Hematopoietic multipotent progenitor cell treated with erythropoietin and hydrocortisone succinate and interleukin-3 and kit ligand, for 8 days (in vitro differentiated cells): ENCODE measurements at places on chromosomes 7 and 10.

- DNase-seq = peak; percentile 72
Observed at GRCh38 chr7:87370660-87371180, 25.3 kb downstream of the CROT start.

DNA sequence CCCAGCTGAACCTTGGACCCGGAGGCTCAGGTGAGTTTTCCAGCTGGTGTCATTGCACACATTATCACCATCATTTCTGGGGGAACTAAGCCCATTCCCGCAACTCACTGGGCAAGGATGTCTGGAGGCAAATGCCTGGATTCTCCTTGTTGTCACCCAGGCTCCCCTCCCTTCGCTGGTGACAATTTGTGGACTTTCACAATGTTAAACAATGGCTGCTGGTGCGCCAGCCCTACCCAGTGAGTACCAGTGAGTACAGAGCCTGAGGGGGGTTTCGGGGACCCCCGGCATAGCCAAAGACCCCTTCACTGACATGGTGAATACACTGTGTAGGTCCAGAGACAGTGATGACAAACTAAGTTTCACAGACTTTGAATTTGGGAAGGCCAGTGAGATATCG lies 189.2 kb downstream of the ADARB2 start:
- DNase-seq = no peak

GRCh38 chr7:128777156-128778123 lies 1.8 kb upstream of the OPN1SW start:
- peak; percentile 31 for DNase-seq

DNA sequence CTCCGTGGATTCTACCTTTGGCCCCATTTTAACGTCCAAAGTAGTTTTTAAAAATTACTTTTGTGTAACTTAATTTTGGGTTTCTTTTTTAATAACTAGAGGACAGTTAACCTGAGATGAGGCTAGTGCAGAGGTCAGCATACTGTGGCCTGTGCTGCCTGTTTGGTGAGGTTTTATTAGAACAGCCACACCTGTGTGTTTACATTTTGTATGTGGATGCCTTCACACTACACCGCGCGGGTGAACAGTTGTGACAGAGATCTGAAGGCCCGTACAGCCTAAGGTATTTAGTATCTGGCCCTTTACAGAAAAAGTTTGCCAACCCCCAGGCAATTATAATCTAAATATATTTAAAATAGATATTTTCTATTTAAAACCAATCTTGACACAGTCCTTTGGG lies 46.9 kb downstream of the STK17A start:
- DNase-seq = no peak

DNA sequence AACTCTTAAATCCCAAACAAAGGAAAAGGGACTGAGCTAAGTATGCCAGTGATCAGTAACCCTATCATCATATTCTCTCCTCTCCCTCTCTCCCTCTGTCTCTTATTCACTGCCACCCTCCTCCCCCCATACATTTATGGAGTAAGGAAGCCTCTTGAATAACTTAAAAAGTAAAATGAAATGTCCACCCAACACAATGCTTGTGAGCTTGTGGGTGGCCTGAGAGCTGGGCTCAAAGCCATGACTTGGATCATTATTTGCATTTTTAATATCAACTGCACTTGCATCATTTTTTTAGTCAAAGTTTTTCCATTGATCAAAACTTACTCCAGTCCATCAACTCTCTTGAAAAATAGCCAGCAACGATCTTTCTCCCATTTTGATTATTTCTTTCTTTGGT lies 46.8 kb downstream of the FAM107B start:
- DNase-seq = no peak

DNA sequence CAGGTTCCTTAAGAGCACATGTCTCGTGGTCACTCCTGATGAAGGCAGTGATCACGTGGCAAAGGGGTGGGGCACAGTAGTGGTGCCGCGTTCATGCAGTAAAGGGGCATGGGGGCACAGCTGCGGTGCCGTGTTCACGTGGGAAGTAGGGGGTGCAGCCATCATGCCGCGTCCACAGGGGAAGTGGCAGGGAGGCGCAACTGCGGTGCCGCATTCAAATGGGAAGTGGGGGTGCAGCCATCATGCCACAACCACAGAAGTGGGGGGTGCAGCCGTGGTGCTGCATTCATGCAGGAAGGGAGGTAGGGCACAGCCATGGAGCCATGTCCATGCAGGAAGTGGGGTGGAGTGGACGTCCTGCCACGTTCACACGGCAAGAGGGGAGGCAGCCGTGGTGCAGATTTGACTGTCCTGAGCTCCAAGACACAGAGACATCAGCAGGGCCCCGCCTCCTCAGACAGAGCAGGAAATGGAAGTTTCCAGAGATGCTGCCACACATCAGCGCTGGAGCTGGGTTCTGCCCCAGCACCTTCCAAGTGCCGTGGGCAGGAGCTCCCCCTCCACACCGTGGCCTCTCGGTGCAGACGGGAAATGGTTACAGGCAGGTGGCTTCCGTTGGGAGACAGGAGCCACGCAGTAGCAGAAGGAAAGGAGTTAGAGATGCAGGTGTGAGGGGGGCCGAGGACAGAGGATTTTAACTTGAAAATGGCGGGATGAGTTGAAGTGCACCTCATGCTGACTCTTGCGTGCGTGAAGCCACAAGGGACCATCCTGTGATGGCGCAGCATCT lies 95.0 kb upstream of the DDC start:
- DNase-seq = peak; percentile 20

GRCh38 chr10:88879534-88880281 lies at the start of gene STAMBPL1:
TSS of gene STAMBPL1 (plus strand) at chr10:88880245. CDS start at chr10:88901709, 21,464 bp downstream.
- DNase-seq = peak; percentile 27

GRCh38 chr10:119305860-119306513 lies 98.6 kb downstream of the GRK5 start:
- peak; percentile 96 for DNase-seq

GRCh38 chr10:128686630-128687278 lies 560.5 kb upstream of the MKI67 start:
- DNase-seq = no peak

- peak; percentile 32 for DNase-seq
Observed at GRCh38 chr7:47570649-47571050, 11.3 kb downstream of the TNS3 start.

- no peak for DNase-seq
Observed at GRCh38 chr10:98628206-98628605, 181.5 kb upstream of the HPS1 start.

DNA sequence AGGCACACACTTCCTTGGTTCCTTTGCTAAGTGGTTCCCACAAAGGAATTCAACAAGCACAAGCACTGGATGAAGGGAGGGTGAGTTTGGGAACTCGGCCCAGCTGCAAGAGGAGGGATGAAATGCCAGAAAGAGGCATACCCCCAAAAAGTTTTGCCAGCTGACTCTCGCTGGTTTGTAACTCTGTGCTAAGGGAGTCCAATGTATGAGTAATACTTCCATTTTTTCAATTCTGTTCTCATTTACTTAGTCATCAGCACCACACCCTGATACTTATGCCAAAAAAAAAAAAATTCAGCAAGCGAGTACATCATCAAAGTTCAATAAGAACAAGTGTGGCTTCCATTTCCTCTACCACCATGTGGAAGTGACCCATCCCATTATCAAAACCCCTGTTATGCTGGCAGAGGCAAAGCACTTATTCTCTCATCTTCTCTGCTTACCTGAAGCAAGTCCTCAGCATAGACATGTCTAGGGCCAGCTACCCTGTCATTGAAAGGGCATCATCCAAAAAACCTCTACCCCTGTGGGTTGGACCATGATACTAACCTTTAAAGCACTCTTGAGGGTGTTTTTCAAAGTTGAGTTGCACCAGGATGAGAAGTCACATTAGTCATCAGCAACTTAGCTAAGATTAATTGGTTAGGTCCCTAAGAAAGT lies 6.9 kb upstream of the HYCC1 start:
- DNase-seq = no peak

DNA sequence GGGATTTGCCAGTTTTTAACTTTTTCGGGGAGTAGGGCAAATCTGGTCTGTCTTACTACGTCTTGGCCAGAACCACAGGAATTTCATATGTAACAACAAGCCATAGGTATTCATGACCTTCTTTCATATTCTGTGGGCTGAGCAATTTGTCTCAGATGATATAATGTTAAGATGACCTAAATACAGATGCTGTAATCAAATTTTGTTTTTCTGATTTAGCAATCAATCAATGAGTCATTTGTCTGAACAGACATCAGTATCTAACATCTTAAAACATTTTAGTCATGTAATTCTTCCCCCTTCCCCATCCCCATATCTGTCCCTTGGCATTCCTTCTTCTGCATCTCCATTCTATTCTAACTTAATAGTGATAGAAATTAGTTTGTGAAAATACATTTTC lies 24.8 kb upstream of the NME8 start:
- no peak for DNase-seq

DNA sequence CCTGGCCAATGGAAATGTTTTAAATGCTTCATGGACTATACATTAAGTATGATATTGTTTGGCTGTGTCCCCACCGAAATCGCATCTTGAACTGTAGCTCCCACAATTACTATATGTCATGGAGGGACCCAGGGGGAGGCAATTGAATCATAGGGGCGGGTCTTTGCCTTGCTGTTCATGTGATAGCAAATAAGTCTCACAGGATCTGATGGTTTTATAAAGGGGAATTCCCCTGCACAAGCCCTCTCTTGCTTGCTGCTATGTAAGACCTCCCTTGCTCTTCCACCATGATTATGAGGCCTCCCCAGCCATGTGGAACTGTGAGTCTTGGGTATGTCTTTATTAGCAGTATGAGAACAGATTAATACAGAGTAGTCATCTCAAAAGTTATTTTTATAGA lies 32.4 kb upstream of the GRB10 start:
- no peak for DNase-seq

DNA sequence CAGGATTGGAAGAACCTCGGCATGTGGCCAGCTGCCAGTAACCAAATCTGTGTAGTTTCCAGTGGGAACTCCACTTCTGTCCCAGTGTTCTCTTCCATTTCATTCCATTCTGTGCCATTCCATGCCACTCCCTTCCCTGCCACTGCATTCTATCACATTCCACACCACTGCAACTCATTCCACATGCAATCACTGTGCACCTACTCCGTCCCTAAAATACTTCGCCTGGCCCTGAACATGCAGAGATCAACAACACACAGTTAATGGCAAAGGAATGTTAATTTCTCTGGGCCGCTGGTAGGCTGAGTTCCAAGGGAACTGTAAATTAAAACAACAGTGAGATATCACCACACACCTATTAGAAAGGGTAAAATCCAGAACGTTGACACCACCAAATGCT lies 64.8 kb downstream of the AKR1B1 start:
- DNase-seq = no peak

GRCh38 chr7:50287129-50287528 lies 17.4 kb upstream of the IKZF1 start:
- DNase-seq = no peak

DNA sequence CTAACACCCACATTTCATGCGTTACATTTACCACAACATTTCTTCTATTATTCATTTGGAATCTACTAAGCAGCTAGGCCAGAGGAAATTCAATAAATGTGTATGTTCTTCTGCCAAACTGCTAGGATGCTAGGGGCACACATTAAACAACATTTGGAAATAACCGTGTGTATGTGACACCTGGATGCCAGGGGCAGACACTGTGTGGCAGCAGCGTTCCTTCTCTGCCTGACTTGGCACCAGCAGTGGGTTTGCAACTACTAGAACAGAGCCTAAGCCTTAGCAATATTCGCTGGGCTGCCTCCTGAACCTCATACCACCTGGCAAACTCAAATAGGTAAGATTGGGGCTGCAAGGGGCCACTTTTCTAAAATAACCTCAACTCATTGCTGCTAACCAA lies 182.1 kb downstream of the CHCHD3 start:
- no peak for DNase-seq

- DNase-seq = no peak
Observed at GRCh38 chr7:115881476-115881875, 149.1 kb downstream of the TFEC start.

DNA sequence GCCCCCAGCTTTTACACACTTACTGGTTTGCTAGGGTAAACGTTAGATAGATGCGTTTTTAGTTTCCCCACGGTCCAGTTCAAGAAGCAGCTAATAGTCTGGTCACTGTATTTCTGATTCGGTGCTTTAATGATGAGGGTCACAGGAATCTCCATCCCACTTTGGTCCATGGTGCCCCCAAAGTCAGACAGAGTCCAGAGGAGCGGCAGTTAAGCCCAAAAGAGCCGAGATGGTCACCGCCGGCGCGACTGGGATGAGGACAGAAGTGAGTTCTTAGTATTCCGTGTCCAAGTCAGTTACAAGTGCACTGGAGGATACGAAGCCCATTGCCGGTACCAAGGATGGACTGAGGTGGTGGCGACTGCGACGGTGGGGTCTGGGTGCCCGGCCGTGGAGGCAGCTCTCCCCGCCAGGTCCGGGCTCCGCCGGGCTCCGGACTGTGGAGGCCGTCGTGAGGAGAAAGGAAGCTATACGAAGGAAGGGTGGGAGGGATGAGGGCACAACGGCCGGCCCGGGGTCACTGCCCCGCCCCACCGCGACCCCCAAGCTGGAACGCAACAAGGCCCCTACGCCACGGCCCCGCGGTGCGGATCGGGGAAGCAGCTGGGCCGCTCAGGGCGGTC lies 663 bp downstream of the HERPUD2 start:
- DNase-seq = no peak

DNA sequence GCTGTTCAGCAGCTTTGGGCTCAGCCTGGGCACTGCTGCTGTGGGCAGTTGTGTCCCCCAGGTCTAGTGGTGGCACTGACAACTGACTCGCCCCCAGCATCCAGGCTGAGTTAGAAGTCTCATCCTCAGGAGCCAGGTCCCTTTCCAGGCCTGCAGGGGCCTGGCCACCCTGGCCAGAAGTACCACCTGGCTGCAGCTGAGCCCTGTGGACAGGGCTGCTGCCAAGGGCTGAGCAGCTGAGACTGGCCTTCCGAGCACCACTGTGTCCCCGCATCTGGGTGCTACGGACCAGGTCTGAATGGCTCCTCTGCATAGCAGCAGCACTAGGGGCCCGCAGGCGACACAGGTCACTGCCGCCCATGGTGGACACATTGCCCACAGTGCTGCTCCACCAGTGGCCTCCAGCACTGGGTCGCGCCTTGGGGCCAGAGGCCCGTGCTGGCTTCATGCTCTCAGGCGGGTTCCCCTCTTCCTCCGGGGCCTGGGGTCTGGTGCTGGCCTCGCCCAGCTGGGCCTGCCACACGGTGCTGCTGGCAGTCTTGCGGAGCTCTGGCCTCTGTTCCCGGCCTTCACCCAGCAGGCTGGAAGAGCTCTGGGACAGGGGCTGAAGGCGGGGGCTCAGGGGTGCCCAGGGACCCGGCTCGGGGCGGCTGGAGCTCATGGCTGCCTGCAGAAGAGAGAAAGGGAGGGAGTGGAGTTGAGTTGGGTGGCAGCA lies 6.2 kb downstream of the GPRIN2 start:
- DNase-seq = no peak

GRCh38 chr7:110595694-110596093 lies 495.2 kb upstream of the LRRN3 start:
- DNase-seq = no peak

DNA sequence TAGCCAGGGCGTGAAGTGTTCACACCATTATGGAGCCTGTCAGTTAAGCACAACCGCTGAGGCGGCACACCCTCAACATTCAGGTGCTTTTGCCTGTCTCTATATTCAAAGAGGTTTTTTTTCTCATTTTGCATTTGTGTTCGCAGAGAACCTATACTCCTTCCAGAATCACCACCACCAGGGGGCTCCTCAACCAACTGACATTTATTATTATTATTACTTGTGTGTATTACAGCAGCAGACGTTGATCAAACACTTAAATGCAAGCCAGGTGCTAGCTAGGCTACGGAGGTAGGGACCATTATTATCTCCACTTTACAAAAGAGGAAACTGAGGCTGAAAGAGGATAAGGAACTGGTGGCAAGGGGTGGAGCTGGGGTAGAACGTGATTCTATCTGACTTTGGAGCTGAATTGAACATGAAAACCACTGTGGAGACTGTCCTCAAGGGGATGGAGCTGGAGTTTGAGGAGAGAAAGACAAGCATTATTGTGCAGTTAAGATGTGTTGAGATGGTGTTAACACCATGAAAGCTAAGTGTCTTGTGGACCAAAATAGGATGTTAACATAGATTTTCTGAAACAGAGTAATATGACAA lies 133.8 kb upstream of the PLXNA4 start:
- peak; percentile 35 for DNase-seq
